ENCODE measurements at places on chromosomes 3 and 15.
A peak's percentile ranks its signal among the peaks of the same experiment; 100 is the strongest.

DNA sequence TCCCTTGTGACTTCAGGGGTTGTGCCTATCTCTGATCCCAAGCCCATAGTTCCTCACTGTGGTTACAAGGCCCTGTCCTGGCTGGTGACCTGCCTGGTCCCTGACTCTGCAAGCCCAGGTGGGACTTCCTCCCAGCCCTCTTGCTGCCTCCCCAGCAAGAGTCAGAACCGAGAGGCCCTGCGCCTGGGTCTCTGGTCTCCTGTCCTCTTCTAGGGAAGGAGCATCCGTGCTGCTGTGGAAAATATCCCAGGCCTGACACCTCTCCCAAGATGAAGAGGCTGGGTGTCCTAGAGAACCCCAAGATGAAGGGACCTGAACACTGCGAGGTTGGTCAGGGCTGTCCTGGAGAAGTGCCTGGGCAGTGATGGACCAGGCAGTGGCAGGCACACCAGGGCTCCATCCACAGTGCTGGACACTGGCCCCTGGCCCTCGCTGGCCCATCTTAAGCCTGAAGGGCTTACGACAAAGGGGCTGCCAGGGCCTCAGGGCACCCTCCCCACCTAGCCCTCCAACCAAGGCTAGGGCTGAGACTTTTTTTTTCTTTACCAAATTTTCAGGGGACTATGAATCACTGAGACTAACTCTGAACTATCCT is 32.7 kb downstream of the PTH1R start:
- no peak for DNase-seq

DNA sequence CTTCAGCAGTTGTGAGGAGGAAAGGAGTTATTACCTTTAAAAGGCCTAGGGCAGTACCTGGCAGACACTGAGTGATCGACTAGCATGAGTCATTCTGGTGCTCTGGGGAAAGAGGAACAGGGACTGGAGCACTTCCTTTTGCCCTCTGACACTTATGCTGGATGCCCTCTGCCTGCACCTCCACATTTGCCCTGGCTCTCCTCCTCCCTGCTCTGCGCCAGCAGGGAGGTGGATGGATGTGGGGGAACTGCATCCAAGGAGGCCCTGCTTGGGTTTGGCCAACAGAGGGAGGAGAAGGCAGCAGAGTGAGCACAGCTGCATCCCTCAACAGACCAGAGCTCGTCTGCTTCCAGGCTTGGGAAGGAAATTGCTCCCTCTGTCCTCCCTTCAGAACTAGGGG is 75.0 kb downstream of the SEMA5B start:
- peak; percentile 69 for DNase-seq

GRCh38 chr3:75218577-75218976 is 445.6 kb upstream of the FRG2C start:
- DNase-seq, result no peak

- DNase-seq, result no peak
Measured at GRCh38 chr3:49028298-49028672, 913 bp downstream of the IMPDH2 start.

- peak; percentile 86 for DNase-seq
Measured at GRCh38 chr3:186746008-186746407, 28.8 kb downstream of the KNG1 start.

- DNase-seq, result no peak
Measured at GRCh38 chr3:105883798-105884377, 15.1 kb upstream of the CBLB start.

DNA sequence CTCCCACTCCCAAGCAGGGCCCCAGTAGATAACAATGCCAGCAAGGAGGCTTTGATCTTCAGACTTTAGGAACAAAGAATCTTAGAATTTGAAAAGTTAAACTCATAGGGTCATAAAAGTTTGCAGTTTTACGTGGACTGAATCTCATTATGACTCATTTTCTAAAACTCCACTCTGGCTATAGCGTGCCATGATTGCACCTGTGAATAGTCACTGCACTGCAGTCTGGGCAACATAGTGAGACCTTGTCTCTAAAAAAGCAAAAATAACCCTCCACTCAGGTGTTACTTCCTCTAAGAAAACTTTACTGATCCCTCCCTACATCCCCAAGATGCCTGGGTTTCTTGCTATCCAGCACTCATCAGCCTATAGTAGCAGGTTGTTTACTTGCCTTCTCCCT is 104.5 kb downstream of the IL20RB start:
- no peak for DNase-seq

DNA sequence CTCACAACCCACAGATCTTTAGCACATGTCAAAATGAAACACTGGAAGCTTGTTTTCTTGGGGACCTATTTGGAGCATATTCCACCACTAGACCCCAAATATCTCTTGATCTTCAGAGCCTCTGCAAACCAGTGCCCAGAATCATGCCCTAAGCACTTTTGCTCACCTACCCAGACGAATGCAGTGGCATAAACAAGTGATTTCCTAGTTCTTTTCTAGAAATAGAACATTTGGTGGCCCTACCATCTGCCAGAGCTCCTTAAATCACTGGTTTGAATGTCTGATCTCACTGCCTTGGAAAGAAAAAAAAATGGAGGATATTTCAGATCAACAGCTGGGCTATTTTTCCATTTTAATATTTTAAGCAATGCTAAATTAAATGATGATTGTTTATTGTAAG is 5.3 kb downstream of the ZIC4 start:
- DNase-seq, result no peak

DNA sequence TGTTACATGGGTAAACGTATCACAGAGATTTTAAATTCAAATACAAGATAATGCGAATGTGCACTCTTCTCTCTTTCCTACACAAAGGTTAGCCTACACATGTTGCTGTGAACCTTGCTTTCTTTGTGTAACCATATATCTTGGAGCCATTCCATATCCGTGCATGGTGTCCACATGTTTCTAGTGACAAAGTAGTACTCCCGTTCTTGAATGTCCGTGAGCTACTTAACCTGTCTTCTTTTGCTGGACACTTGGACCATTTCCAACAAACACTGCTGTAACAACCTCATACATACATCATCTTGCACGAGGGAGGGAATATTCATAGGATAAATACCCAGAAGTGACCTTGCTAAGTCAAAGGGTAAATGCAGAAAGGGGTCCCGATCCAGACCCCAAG is 75.0 kb downstream of the STRIT1 start:
- DNase-seq, result no peak

- no peak for DNase-seq
Measured at GRCh38 chr15:64019764-64020163, 26.5 kb downstream of the DAPK2 start.

DNA sequence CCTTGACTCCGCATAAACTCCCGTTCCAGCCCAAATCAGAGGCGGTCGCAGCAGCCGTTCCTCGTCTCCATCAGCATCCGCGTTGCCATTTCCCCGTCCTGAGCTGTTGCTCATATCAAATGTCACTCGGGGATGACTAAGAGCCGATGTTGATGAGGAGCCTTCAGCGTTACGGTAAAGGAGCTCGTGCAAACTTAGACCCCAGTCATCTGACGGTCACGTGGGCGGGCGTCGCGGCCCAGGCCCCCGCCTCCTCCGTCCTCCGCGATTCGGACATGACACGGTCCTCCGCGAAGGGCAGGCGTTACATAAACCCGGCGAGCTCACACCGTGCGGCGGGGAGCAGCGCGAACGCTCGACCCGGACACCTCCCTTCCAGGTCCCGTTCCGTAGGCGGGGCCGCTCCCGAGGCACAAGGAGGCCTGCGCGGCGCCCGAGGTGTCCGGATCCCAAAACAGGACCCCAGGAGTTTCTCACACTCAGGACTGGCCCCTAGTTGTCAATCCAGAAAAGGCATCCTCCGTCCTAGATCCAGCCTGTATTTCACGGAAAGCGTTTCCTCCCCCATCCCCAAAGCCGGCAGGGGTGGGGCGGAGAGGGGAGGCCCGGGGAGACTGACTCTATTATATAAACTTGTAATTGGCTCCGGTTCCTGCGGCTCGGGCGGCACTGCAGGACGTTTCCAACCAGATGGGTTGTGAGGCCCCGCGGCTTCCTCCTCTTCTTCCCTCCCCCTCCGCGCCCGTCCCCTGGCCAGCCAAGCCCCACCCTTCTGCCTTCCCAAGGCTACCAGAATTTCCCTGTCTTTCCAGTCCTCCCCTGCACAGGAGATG is 100.0 kb upstream of the IGF1R start:
- DNase-seq, result peak; percentile 13

GRCh38 chr15:71259866-71260265 is 144.6 kb downstream of the THSD4 start:
- DNase-seq, result no peak

- no peak for DNase-seq
Measured at GRCh38 chr3:106049821-106050220, 181.0 kb upstream of the CBLB start.

DNA sequence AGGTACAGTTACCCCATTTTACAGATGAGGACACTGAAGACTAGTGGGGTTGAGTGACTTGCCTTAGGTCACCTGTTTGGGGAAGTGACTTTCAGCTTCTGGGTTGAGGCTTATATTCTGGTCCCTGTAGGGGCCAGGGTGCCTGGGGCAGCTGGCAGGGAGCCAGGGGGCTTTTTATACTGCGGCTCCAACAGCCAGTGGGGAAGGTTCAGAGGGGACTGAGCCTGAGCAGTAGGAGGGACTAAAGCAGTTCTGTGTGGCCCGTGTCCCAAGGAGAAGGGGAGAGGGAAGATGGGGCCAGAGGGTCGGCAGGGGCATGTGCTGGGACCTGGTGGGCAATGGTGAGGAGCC is 37.7 kb downstream of the SLC6A6 start:
- peak; percentile 22 for DNase-seq

GRCh38 chr15:88113613-88114308 is 142.8 kb downstream of the NTRK3 start:
- no peak for DNase-seq

GRCh38 chr15:63362196-63362595 is 19.4 kb downstream of the CA12 start:
- DNase-seq, result no peak

DNA sequence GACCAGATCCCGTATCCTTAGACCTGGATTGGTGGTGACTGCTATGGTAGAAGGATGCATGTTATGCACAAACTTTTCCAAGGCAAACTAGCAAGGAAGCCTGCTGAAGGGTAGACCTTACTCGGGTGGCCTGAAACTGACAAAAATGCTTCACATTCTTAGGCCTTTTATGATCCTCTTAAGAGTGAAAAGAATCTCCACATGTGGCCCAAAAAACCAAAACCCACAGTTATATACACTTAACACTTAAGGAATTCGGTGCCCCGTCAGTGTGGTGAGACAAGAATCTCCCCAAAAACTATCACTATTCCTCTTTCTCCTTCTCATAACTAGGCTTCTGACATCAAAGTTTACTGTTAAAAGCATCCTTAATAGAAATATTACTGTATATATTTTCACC is 130.1 kb upstream of the SOX2 start:
- no peak for DNase-seq

DNA sequence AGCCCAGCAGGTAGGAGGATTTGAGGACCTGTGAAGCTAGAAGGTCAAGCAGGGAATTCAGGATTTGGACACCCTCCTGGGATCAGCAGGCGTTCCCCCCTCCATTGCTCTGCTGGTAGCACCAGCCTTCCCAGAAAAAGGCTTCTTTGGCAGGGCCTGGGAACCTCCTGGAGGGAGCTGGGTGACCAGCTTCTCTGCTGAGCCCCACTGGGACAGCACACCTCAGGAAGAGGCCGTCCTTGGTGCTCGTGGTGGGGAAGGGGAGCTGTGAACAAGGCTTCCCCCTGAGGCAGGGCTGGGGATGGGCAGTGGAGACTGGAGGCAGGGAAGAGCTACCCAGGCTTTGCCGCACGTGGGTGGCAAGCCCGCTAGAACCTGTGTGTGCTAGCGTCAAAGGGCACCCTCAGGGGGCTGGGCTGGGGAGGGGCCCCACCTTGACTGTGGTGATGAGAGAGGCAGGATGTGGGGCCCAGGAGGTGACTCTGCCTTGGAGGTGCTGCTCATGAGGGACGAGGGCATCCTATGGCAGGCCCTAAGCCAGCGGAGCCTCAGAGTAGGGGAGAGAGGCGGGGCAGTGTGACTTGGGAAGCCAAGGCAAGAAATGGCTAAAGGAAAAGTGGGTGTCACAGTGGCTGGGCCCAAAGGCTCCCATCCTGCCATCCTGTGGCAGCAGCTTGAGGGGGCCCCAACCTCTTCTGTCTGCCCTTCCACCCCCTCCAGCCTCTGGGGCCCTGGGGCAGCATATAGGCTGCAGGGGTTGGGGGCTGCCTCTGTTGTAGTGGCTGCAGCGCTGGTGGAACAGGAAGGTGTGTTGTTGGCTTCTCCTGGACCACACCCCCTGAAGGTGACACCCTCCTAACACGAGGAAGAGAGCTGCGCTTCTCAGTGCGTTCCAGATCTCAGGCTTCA is 20.7 kb downstream of the KLF13 start:
- DNase-seq, result no peak

DNA sequence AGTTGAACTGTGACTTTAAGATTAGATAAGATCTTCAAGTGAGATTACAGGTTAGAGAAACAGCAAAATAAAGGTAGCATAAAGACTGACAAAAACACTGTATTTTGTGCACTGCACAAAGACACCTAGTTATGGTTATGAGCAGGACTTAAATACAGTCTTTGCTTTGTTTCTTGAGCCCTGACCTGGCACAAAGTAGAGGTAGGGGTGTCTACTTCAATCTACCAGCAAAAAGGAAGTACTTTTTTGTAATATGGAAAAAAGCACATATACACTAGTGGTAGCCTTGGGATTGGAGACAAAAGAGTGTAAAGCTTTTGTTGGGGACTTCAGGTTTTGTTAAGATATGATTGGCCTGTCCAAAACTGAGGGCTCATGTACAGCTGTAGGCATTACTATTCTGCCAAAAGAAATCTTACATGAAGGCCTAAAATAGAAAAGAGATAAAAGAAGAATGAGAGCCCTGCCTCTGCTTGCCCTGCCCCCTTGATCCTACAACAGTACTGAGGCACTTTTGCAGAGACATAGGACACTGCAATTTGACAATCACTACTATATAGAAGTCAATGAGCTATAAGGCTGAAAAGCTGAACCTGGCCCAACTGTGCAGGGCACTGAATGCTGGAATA is 194.3 kb downstream of the CBLB start:
- no peak for DNase-seq

- no peak for DNase-seq
Measured at GRCh38 chr3:14150078-14150477, 25.2 kb downstream of the TMEM43 start.

GRCh38 chr3:111692593-111693552 is 97.7 kb upstream of the ZBED2 start:
- DNase-seq, result no peak

DNA sequence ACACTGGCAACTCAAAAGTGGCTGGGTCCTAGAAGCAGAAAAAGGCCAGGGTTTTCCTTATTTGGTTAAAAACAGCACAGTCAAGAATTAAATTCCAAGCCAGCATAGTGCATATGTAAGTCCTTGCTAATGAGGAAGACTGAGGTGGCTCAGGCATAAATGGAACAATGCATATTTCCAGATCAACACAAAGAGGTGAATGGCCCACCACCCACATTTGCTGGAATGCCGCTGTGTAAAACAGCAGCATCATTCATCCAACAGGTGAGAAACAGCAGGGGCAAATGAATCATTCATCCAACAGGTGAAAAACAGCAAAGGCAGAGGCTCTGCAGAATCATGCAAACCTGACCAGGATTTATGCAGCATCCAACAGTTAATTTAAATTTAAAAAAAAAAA is 32.9 kb downstream of the GPR176 start:
- DNase-seq, result no peak

- peak; percentile 9 for DNase-seq
Measured at GRCh38 chr15:33021806-33022389, 172.6 kb downstream of the FMN1 start.
